ENCODE measurements at places on chromosomes 4 and X.

DNA sequence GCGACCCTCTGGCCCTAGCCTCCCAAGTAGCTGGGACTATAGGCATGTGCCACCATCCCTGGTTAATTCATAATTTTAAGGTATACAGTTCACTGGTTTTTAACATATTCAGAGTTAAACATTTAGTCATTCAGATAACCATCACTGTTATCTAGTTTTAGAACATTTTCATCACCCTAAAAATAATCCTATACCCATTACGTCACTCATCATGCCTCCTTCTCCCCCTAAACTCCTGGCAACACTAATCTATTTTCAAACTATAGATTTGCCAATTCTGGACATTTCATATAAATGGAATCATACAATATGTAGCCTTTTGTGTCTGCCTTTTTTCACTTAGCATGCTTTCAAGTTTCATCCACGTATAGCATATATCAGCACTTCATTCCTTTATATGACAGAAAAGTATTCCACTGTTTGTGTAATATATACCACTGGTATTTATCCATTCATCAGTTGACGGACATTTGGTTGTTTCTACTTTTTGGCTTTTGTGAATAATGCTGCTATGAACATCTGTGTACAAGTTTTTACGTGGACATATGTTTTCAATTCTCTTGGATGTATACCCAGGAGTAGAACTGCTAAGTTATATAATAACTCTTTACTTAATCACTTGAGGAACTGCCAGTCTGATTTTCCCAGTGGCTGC is 32.0 kb upstream of the RPS3A start:
- no peak for DNase-seq

DNA sequence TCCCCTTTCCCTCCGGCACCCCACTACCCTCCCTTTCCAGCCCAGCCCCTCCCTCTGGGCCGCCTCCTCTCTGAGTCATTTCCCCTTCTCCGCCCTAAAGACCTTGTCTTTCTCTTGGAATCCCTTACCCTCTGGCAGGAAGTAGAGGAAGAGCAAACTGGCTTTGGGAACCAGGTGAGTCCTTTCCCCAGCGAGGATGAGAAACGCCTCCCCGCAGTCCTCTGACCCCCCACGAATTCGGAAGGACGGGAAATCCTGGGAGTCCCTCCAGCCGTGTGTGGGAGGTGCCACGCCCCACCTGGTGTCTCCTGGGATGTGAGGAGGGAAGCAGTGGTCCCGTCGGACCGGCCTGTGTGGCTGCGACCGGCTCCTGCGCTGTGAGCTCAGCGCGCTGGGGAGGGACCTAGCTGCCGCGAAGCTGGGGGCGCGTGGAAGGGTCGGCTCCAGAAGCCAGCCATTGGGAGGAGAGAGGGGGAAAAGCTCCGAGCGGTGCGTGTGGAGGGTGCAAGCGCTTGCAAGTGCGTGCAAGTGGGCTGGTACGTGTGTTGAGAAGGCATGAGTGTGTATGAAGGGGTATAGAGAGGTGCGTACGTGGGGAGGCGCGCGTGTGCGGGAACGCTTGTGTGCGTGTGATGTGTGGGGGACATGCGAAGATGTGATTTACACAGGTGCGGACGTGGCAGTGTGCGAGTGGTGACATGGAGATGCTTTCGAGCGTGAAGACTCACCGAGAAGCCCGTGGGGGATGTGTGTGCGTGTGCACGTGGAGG is 46.3 kb downstream of the TEX13B start:
- DNase-seq = no peak

DNA sequence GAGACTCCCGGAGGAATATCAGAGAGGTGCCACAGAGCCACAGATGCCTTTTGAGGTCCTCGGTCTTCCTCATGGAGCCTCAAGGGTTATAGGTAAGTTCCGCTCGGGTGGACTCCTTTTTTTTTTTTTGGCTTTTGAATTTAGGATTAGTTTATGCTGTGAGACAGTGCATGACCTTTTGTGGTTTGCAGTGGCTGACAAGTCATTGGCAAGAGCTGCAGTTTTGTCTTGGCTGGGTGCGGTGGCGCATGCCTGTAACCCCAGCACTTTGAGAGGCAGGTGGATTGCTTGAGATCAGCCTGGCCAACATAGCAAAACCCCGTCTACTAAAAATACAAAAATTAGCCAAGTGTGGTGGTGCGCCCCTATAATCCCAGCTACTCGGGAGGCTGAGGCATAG is 4.5 kb upstream of the GRSF1 start:
- DNase-seq = no peak

GRCh38 chrX:43266487-43266886 is 389.6 kb upstream of the MAOA start:
- DNase-seq = no peak

DNA sequence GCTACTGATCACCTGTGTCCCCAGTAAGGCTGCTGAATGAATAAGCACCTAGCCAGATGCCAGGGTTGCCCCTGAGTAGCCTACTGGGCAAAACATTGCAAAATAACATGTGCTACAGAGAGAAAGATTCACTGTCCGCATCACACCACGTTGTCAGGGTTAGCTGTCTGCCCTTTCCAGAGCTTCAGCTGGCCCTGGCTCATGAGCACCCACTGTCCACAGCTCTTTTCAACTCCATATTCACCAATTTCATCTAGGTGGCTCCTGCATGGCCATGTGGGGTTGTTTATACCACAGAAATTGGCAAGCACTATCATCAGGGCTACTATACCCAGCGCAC is 227.7 kb upstream of the PSAPL1 start:
- no peak for DNase-seq

DNA sequence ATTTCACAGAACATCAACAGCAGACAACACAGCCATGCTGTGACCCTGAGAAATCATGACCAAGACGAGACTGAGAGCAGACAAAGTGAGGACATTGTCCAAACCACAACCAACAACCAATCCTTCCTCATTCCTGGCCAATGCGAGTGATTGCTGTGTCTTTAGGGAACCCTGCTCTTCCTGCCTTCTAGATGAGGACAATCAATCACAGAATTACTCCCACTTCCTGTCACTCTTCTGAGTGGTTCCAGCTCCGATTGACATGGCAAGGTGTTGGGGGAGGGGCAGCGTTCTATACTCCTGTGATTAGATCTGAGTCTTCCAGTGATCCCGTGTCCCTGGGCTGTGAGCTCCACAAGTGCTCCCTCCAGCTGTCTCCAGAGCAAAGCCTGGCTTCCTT is 227.8 kb downstream of the STIM2 start:
- DNase-seq = no peak

DNA sequence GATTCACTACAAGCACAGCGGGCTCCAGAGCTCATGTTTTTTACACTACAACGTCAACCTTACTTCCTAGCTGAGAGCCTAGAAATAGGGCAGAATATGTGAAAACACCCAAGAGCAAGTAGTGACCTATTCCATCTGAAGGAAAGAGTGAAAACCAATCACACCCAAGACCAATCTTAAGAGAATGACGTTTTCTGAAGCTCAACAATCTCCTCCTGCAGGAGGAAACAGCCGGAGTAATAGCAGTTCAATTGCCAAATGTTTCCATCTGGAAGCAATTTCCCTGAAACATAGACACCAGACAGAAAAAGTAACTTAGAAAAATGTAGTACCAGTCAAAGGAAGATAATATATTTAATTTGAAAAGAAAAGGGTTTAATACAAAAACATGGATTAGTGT is 142.4 kb downstream of the ANXA5 start:
- DNase-seq = no peak

GRCh38 chr4:5292101-5292500 is 240.8 kb downstream of the STK32B start:
- DNase-seq = no peak

GRCh38 chr4:15479913-15480185 is 10.2 kb downstream of the CC2D2A start:
- DNase-seq = no peak

DNA sequence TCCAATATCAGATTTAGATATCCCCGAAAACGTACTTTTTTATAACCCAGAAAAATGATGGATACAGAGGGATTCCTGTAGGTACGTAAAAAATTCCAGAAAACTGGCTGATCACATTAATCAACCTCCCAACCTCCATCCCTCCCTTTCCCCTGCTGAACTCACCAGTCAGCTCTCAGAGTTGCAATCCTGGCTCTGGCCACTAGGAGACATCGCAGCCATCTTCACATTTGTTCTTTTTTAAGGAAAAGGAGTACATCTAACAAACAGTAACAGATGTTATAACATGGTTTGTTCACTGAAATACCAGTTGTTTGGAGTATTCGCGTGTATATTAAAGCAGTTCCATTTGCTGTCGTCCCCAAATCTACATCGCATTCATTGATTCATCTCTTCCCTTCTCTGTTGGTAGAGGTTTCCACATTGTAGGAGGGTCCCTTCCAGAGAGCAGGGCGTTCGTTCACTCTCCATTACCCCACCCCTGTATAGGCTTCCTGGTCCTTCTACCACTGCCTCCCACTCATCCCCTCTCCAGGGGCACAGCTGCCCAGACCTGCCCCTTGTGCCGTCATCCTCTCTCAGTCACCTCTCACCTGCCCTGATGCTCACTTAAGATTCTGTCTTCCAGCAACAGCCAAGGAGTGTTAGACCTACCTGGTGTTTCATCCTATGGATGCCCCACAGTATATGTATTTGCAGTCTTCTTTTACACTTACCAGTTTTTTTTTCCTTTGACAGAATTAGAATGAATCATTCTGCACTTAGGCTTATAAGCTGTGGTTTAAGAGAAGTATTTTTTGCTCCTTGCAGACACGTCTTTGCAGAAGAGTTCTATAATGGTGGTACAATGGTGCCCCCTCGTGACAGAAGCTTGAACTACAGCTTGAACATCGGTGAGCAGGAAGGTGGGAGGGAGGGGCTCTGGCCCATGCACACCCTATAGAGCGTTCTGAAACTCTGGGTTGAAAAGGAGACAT is 36.8 kb upstream of the RAB40AL start:
- DNase-seq = peak; percentile 59

DNA sequence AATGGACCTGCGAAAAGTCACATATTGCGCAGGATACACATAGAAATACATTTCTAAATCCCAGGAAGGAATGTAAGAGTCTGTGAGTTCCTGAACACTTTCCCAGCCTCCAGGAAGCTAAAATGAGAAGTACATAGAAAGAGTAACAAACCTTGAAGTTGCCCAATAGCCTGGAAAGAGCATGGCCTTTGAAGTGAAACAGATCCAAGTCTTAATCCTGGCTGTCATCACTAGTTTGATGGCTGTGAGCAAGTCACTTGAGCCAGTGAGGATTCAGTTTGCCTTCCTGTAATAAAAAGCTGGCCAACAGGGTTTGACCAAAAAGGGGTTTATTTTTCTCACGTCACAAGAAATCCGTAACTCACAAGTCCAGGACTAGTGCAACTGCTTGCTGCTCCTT is 69.8 kb downstream of the ARHGEF38 start:
- DNase-seq = no peak

DNA sequence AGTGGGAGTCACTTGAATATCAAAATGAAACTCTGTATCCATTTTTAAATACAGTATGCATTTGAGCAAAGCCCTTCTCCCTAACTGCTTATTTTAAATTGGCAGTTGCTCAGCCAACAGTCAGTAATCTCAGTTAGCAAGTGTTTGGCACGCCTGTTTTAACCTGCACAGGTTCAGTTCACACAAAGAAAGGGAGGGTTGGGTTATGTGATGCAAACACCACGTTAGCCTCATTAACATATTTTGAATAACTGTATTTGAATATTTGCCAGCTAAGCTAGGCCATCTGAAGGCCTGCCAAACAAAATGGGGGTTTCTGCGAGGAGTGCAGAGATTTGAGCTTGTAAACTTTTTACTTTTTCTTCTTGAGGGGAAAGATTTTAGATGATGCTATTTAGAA is 19.8 kb downstream of the GAB1 start:
- DNase-seq = no peak

DNA sequence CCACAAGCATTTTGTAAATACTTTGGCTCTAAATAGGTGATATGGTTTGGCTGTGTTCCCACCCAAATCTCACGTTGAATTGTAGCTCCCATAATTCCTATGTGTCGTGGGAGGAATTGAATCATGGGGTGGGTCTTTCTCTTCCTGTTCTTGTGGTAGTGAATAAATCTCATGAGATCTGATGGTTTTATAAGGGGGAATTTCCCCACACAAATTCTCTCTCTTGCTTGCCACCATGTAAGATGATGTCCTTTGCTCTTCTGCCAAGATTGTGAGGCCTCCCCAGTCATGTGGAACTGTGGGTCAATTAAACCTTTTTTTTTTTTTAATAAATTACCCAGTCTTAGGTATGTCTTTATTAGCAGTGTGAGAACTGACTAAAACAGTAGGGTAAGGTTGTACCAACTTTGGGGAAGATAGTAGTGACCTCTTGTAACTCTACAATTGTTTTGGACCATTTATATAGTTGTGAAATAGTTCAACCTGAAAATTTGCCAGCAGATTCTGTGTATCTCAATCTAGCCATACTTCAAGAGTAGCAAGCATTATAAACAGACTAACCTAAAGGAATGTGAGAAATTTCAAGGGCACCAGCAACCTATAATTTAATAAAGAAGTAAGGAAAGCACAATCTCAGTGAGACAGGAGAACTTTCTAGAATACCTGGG is 727.8 kb downstream of the GRID2 start:
- DNase-seq = no peak

- no peak for DNase-seq
Measured at GRCh38 chrX:69255441-69256290, 90.4 kb upstream of the PJA1 start.

DNA sequence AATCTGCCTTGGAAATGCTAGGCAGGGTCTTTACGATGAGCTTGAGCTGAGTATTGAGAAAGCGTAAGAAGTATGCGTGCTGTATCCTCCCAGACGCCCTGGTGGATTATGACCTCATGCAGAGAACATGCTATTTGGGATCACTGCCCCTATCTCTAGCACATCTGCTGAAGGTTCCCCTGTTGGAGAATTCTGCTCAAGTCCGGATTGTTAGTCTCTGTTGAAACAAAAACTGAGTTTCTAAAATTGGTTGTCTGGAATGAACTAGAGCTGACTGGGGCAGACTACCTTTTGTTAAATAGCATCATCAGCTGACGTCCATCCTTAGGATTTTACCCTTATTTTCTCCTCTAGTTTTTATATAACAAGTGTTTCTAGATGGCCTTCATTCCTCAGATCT is 7.5 kb downstream of the FHDC1 start:
- DNase-seq = no peak

GRCh38 chr4:98653890-98654867 is 4.2 kb downstream of the TSPAN5 start:
- DNase-seq = no peak

- no peak for DNase-seq
Measured at GRCh38 chrX:87728459-87728858, 210.9 kb downstream of the KLHL4 start.

GRCh38 chr4:40099010-40099409 is 42.4 kb downstream of the N4BP2 start:
- no peak for DNase-seq

DNA sequence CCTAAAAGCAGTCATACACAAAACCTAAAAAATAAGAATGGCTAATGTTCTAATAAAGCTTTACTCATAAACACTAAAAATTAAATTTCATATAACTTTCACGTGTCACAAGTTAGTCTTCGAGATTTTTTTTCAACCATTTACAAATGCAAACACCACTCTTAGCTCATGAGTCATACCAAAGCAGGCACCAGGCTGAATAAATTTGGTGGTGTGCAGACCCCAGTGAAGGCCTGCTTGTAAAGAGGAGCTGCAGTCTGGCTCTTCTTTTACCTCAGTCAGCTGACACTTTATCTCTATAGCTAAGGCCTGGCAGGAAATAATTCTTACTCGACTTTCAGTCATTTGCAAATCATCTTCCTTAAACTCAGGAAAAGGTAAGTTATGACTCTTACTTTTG is 37.4 kb downstream of the CLOCK start:
- no peak for DNase-seq
